ENCODE measurements at places on chromosomes 13 and 19.

DNA sequence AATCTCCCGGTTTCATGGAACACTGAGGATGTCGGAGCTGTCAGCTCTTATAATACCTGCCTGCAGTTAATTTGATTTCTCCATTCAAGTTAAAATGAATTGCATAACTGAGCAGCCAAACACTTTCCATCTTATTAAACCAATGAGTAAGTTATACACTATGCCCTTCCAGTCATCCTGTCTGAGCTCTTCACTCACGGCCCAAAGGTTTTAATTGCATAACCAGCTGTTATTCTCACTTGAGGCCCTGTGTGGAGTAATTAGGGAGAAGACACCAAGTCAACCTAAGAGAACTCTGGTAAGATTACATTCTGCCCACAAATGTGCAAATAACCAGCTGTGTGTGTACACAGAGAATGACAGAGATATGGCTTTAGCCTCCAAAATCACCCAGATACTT is 303.5 kb downstream of the TBC1D4 start:
- no peak for DNase-seq

GRCh38 chr19:751501-752341 is 809 bp downstream of the MISP start:
- no peak for DNase-seq

GRCh38 chr13:101661839-101662238 is 209.4 kb downstream of the ITGBL1 start:
- no peak for DNase-seq

DNA sequence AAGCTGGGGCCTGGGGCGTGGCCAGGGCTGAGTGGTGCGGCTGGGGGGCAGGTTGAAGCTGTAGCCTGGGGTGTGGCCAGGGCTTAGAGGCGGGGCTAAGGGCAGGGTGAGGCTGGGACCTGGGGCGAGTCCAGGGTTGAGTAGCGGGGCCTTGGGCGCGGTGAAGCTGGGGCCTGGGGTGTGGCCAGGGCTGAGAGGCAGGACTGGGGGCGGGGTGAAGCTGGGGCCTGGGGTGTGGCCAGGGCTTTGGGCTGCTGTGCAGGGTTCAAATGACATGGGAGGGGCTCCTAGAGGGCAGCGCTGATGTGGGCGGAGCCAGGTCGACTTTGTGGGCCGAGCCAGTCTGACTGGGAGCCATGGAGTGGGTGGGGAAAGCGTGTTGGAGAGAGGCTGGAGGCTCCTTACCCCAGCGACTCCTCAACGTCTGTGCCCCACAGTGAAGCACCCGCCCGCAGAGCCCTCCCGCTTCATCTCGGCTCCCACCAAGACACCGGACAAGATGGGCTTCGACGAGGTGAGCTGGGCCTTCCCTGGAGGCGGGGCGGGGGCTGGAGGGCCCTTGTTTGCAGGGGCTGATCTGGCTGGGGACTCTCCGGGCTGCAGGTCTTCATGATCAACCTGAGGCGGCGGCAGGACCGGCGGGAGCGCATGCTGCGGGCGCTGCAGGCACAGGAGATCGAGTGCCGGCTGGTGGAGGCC is 21.5 kb downstream of the COLGALT1 start:
- no peak for DNase-seq

DNA sequence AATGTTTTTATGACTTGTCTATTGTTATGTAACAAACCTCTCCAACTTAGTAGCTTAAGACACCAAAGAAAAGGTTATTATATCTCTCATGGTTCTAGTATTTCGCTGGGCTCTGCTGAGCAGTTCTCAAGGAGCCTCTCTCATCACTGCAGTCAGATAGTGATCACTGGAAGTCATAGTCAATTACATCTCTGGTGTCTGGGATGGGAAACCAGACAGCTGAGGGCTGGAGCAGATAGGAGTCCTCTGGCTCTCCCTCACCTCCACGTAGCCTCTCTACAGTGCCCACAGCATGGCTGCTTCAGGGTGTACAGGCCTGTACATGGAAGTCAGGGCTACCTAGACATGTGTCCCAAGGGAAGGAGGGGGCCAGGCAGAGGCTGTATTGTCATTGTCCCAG is 507.5 kb downstream of the MYO16 start:
- DNase-seq, result no peak

DNA sequence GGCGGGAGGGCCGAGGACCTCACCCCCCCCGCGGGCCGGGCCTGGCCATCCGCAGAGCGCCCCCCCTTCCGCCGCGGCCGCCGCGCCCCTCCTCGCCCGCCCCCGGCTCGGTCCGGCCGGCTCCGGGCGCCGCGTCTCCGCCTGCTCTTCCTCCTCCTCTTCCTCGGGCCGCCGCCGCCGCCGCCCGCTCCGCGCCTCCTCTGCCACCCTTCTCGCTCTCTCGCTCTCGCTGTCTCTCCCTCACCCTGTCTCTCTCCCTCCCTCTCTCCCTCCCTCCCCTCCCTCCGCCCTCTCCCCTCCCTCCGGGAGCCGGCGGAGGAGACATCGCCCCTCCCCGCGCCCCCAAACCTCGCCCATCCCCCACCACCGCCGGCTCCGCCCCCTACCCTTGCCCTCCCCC is at the start of gene SHANK1:
SHANK1 (minus strand) TSS at position 237 of the 400 bp plus-strand sequence. CDS start 2,883 bp downstream, outside the sequence.
- DNase-seq, result no peak

DNA sequence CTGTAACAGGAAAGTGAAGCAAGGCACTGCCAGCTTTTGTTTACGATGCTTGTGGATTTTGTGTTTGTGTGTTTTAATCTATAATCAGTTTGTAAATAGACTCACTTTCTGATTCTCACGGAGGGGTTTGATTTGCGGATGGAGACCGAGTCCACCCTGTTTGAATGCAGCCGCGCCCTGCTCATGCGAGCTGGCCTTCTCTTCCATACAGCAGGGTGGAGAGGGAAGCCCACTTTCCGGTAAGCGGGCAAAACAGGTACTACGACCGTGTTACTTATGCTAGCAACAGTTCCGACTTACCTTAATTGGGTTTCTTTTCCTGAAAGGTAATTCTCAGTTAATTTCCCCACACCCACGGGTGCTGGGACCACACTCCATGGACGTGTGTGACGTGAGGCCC is 33.1 kb downstream of the ADPRHL1 start:
- no peak for DNase-seq

Data from amygdala (tissue), 56 donors.